Activated CD4-positive, alpha-beta T cell treated with anti-CD3 and anti-CD28 coated beads for 24 hours (primary cell): ENCODE measurements at places on chromosomes 13 and 19.

GRCh38 chr13:110436276-110436675, 125.2 kb downstream of the RAB20 start:
- DNase-seq: no peak

- DNase-seq: no peak
Observed at GRCh38 chr13:91776611-91777193, 378.3 kb downstream of the GPC5 start.

GRCh38 chr19:8305798-8306197, 2.4 kb downstream of the CD320 start:
- no peak for DNase-seq

- no peak for DNase-seq
Observed at GRCh38 chr19:3949997-3950859, 17.4 kb downstream of the NMRK2 start.

DNA sequence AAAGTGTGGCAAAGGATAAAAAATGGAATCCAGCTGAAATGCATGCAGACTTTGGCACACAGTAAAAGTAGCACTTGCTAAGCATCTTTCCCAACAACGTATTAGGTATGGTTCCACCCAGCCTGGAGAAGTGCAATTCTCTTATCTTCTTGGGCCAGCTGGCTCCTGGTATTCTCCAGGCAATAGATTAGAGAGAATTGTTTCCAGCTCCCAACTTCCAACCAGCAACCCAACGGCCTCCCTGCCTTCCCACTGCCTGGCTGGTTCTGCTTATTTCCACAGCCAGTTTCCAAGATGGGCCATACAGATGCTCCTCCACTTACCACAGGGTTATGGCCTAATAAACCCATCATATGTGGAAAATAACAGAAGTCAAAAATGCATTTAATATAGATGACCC, 133.4 kb downstream of the OXGR1 start:
- DNase-seq: no peak
